Stimulated activated naive CD4-positive, alpha-beta T cell (primary cell): ENCODE measurements at places on chromosomes 3 and 15.

DNA sequence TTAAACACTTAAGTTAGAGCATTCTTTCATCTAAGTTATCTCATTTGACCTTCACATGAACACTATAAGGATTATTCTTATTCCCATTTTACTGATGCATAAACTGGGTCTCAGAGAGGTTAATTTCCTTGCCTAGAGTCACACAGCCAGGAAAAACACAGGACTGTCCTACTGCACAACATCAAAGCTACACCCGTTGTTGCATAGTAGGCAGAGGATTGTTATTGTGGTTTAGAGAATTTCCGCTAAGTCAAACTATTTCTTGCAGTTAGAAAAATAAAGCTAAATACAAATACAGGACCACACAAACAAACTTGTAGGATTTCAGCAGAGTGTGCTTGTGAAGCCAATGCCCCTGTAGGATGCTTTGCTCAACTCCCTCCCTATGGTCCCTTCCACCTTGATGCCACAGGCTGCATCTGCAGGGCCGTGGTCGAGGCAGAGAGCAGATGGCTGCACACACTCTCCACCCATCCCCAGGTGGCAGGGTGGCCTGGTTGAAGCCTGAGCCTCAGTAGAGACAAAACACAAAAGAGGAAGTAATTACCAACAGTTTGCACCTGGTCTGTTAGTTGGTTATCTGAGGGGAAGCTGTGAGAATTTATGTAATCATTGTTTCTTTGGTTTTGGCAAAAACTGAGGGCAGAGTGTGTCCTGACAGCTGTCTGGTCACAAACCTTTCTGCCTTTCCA, 41.1 kb upstream of the SKOR1 start:
- DNase-seq, result peak; percentile 11

DNA sequence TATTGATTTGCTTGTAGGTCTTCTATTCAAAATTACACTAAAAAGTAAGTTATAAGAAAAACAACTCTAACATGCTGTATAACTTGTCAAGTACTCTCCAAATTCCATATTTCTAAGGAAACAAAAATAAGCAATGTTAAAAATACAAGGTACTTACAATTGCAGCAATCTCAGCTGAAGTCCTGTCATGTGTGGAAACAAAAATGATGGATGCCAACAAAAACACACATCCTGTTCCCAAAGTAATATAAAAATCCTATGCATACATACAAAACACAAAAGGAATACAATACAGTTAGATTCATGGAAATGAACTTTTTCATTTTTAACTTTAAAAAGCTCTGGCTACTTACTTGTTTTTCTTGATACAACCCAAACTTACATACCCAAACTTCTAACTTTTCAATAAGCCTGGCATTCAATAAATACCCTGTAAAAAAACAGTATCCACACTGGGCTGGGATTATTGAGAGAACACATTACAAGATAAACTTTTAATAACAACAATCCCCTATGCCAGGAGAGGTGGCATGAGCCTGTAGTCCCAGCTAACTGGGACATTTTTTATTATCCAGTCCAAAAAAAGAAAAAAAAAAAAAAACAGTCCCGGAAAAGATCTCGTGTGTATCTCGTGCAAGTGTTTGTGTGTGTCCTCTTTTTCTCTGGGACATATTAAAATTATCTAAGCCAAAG, 14.7 kb downstream of the CMTM6 start:
- no peak for DNase-seq

DNA sequence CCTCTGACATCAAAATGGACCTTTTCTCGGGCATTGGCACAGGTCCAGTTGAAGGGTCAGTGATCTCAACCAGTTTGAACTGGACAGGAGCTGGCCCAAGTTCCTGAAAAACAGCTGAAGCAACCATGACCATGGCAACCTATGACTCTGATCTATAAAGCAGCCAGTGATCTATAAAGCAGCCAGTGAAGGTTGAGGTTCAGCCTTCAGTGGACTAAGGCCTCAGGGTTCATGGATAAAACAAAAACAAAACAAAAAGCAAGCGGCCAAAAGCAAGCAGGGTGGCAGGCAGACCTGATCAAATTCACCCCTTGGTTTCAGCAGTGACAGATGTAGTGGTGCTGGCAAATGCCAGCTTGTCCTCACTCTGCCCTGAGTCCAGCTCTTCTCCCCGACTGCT, 10.0 kb upstream of the CHRNB4 start:
- DNase-seq, result no peak

DNA sequence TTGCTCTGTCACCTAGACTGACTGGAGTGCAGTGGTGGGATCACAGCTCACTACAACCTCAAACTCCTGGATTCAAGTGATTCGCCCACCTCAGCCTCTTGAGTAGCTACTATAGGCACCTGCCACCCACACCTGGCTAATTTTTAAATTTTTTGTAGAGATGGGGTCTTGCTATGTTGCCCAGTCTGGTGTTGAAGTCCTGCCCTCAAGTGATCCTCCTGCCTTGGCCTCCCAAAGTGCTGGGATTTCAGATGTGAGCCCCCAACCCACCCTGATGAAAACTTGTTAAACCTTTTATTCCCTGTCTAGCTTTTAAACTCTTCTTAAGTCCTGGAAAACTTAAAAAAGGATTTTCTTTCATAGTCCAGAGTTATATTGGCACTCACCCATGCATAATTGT, 2.6 kb downstream of the ECT2 start:
- DNase-seq, result no peak

GRCh38 chr3:69547461-69547880, 161.6 kb upstream of the FRMD4B start:
- DNase-seq, result no peak

GRCh38 chr15:45660231-45660979, 25.6 kb downstream of the SQOR start:
- no peak for DNase-seq
